ENCODE measurements at places on chromosomes 6 and 20.

DNA sequence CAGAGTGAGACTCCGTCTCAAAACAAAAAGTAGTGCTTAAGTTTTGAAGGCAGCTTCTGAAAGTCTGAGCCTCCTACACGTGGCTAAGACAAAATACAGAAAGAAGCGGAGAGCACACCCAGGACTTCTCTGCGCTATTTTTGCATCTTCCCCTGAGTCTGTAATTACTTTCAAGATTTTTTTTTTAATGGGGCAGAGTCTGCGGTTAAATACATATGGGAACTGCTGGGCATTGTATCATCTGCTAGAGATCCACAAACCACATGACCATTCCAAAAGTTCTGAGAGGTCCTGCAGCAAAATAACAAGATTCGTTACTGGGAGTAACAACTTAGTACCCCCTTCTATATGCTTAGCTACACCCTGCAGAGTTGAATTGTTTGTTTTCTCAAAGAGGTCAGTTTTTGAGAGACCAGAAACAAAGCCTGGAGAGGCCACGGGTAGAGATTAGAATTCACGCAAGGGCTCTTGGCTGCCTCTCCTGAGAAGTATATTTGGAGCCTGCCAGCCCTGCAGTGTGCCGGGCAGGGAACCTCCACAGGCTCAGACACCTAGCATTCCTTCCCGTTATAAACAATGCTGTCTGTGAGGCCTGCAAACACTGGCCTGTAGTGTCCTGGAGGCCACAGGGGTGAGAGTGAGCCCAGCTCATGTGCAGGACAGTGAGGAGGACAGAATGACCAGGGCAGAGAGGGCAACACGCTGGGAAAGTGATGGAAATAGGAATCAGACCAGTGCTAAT is 48.2 kb upstream of the FAM50B start:
- DNase-seq: no peak

DNA sequence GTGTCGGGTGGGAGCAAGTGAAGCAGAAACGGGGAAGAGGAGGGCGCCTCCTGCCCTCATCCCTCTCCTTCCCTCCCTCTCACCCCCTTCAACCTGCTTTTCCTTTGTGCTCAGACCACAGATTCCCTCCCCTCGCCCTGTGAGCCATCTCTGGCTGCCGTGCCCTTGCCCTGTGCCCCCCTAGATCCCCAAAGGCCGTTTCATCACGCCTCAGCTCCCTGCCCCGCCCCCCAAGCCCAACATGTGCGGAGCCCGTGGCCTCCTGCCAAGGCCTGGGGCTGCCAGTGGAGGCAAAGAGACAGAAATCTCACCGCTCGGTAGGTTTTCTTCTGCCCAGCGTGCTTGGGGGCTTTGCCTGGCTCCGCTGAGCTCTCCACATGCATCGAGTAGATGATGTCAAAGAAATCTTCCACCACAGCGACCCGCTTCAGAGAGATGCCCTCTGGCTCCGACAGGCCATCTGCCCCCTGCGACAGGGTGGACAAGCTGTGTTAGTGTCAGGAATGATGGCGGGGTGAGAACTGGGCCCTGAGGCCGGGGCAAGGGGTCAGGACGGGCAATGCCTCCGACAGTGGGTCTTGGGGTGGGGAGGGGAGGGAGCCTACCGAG is 57.6 kb downstream of the NOL4L start:
- no peak for DNase-seq

GRCh38 chr6:24988562-24988961 is 52.8 kb upstream of the RIPOR2 start:
- DNase-seq: no peak

- no peak for DNase-seq
Observed at GRCh38 chr6:64848467-64848866, 858.6 kb downstream of the EYS start.

DNA sequence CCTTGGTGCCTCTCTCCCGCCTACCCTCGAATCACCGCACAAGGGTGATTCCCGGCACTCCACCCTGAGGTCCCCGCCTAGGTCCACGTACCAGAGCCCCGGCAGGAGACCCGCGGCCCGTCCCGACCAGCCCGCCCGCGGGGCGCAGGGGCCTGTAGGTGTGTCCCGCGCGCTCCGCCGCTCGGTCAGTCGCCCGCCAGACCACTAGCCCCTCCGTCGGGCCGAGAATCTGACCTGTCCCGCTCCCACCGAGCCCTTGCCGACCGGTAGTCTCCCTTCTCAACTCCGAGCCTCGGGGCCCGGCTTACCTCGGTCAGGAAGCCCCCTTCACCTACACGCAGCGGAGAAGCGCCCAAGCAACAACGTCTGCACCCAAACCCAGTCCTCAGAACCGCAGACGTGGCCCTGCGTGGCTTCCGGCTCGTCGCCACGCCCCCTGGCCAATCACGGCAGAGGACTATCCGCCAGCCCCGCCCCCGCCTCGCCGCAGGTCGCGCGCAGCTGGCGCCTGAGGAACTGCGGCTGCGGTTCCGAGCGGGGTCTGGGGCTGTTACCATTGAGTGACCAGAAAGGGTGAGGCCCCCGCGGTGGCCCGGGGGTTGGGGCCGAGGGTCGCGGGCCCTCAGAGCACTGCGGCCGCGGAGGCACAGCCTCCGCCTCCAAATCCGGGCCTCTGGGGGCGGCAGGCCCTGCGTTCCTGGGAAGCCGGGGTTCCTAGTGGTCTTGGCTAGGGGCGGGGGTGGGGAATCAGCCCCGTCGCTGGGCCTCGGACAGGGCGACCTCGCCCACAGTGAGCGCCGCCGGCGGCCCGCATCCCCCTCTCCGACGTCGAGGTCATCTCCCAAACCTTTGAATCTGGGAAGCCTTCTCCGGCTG is at the start of the genes PGM3 and RWDD2A:
TSS of gene PGM3 (minus strand) at position 395 of the 876 bp plus-strand sequence. CDS start 2,253 bp downstream, outside the sequence.
TSS of gene RWDD2A (plus strand) at position 487 of the 876 bp plus-strand sequence. CDS start 1,095 bp downstream, outside the sequence.
- peak; percentile 77 for DNase-seq

DNA sequence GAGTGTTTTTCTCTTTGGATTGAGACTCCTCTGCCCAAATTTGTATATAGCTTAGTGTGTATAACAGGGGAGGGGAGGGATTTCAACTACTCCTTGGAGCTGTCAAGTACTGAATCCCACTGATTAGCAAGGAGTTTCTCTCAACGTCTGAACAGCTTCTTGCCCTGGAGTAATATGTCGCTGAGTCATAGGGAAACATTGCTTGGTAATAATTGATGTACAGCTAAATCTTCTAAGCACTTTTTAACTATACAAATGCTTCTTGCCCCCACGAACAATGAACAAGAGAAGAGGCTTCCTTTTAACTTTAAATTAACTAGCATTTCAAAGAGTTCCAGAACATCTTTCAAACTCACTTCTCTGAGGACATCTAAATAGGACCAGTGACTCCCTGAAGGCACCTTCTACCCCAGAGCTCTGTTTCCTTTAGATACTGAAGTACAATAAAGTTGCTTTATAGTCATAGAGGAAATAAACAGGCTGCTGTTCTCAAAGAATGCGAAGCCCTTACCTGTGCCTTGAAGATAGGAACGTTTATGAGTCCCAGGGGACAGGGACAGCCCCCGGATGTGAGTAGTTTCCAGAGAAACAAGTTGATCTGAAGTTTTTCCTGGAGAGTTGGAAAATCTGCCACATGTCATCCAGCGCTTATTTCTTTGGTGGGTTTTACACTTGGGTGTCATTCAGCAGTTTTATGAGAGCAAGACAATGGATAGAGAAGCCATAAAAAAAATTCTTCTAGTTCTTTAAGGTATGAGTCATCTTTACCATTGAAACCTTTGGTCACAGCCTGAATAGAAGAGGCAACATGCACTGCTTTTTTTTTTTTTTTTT is 462.5 kb upstream of the BTBD3 start:
- no peak for DNase-seq

DNA sequence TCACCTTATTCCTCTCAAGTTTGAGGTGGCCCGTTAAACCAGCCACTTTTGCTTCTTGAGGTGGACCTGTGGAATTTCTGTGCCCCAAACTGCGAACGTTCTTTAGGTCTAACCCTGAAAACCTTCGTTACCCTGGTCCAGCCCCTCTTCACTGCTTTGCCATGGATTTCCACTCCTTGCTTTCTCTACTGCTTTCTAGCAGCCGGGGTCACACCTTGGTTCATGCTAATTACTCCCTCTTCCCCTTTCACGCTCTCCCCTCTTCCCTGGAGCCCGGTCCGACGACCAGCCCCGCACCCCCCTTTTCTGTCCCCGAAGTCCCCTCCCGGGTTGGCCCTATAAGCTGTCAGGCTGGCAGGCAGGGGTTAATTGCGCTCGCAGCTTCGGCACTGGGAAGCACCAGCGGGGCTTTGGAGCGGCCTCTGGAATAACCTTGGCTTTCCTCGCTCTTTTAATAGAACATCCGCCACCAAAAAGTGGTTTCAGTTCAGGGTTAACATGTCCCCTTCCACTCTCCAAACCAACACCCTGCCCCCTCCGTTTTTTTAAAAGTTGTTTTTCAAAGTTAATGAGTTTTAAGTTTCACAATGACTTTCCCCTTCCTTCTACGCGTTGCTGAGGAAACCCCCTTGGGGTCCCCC is 1.4 kb upstream of the HIVEP1 start:
- DNase-seq: peak; percentile 47

DNA sequence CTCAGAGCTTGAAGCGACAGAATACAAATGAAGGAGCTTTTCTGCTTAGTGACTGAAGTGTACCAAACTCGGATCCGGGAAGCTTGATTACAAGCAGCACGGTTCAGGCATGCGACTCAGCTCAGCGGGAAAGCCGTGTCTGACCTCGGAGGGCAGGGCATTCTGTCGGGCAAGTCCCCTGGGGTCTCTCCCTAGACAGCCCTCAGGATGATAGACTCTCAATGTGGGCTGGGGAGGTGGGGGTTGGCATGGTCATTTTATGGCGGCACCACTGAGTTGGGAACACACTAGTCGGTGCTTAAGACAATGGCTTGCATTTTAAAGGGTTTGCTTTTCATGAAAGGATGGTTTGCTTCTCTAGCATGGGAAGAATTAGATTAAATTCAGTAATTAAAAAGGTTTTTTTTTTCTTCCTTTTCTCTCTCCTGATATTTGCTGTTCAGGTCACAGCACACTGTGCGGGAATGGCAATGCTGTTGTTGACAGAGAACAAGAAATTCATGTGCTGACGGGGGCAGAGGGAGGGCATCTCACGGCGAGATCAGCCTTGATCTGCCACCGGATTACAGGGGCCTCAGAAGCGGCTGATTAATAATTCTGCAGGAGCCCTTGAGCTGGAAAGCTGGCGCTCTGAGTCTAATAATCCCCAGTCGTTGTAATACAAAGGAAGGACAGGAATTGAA is 80.7 kb upstream of the TRAF3IP2 start:
- DNase-seq: no peak

DNA sequence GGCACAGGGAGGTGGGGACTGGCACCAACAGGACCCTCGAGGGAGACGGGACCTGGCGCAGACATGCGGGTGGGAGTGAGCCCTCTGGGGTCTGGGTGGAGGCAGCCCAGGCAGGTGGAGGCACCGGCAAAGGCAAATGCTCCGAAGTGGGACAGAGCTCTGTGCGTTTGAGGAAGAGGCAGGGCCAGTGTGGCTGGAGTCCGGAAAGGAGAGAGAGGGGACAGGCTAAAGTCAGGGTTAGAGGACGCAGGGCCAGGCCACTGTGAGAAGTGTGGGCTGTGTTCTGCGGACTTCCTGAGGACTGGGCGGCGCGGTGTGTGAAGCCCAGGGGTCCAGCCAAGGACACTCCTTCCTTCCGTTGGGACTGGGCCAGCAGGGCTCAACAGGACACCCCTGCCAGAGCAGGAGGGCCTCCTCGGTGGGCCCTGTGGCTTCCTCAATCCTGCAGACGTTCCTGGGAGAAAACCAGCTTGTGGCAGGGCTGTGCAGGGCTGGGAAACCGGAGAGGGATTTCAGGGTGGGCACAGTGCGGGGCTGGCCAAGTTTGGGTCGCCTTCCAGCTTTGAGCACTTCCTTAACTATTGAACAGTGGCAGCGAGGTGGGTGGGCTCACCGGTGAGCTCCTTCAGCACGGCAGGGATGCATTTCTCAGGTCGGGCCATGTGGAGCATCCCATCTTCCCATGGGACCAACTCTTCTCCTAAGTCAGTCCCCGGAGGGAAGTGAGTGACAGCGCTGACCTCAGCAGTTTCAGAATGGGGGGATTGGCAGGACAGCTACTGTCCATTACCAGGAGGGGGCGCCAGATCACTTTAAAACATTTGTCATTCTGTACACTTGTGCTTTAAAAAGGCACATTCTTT is 22.5 kb downstream of the MOCS3 start:
- DNase-seq: peak; percentile 40

- DNase-seq: no peak
Observed at GRCh38 chr6:124722141-124722878, 239.9 kb upstream of the RNF217 start.

- no peak for DNase-seq
Observed at GRCh38 chr6:37667050-37667814, 30.5 kb downstream of the MDGA1 start.

- DNase-seq: no peak
Observed at GRCh38 chr6:8670792-8671191, 235.4 kb upstream of the SLC35B3 start.
